Fibroblast of villous mesenchyme (primary cell): ENCODE measurements at places on chromosomes 6 and 20. TPM values are rescaled to one million over a fixed set of nuclear protein-coding genes. Genes with fewer than 3 reads are reported as not detected.

PGC gene
- total RNA-seq: not detected in 2 replicates

PRL gene
- not detected in 2 replicates for total RNA-seq

SMIM28 gene
- not detected in 2 replicates for total RNA-seq

PSMB8 gene
- 72.5 and 78.2 TPM in 2 replicates for total RNA-seq

VGLL2 gene
- total RNA-seq: not detected in 2 replicates

CRIP3 gene
- not detected in 2 replicates for total RNA-seq

CDKN1A gene
- total RNA-seq: 302 and 522 TPM in 2 replicates

OR2J3 gene
- total RNA-seq: under 0.01 TPM in 1 of 2 replicates, not detected in the other

SULF2 gene
- total RNA-seq: 3.5 and 6.1 TPM in 2 replicates

ASIP gene
- total RNA-seq: not detected in 2 replicates

HLA-DQA1 gene
- not detected in 2 replicates for total RNA-seq

MRAP2 gene
- total RNA-seq: not detected in 2 replicates

CD93 gene
- under 0.01 TPM in 2 replicates for total RNA-seq

TMEM244 gene
- total RNA-seq: not detected in 2 replicates

SMIM13 gene
- 10.3 and 15.5 TPM in 2 replicates for total RNA-seq
